ENCODE measurements at places on chromosomes 3 and 15.

DNA sequence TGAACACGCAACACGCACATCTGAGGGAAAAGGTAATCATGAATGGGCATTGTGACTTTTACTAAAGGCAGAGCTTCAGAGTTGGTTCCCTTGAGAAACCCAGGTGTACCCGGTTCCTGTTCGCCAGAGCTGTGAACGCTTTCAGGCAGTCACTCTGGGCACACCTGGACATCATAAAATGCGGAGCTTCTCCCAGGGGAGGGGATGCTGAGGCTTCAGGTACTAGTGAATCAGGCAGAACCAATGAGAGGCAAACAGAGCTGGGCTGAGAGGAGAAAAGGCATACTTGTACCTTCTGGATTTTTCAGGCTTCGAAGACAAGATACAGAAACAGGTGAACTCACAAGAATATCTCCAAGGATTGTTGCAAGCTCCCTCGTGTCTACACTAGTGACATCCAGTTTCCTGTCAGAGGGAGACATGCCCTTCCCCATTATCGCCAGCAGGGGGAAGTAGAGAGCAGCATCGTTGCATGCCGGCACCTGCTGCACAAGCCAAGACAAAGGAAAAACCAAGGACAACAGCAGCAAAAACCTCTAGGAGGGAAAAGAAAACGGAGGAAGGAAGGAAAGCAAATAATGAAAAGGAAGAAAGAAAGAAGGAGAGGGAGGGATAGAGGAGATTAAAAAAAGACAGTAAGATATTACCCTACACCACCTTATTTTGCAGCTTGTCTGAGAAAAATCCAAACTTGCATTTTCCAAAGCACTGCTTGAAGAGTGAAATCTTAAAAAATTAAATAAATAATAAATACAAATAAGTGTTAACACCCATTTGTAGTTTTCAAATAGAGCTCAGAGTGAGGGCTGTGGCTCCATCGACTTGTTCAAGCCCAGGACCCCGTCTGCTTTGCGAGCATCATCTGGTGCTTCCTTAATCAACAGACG, 2.0 kb downstream of the AHSG start:
- peak; percentile 62 for DNase-seq

- no peak for DNase-seq
Measured at GRCh38 chr3:141594357-141594756, 107.5 kb downstream of the RASA2 start.

GRCh38 chr15:60419753-60420152, 22.0 kb upstream of the ANXA2 start:
- DNase-seq: no peak

DNA sequence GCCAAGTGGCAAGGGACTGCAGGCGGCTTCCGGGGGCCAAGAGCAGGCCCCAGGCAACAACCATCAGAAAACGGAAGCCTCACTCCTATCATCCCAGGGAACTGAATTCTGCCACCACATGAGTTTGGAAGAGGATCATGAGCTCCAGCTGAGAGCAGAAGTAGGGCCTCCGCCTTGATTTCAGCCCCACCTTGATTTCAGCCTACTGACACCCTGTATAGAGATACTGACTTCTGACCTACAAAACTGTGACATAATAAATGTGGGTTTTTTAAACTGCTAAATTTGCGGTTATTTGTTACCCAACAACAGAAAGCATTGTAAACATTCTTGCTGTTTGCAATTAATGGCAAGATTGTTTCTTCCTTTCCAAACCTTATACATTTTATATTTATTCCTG, 21.6 kb upstream of the RARRES1 start:
- no peak for DNase-seq

- DNase-seq: no peak
Measured at GRCh38 chr3:129357616-129358015, 70.8 kb downstream of the EFCAB12 start.

- no peak for DNase-seq
Measured at GRCh38 chr3:8964436-8965370, 1.4 kb upstream of the RAD18 start.

DNA sequence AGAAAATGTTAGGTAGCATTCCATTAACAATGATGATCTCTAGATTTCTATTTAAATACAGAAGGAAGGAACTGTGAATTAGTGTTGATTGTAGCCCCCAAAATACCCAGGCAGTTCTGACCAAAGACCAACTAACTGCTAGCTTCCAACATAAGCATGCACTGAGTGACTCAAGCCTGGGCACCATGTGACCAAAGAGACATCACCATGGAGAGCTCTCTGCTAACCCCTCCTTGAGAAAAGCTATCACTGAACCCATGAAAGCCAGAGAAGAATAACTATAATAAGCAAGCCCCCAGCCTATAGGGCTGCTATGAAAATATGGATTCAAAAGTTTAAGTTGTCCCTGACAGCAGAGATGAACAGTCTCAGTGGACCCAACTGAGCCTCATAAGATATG, 310.2 kb downstream of the ULK4 start:
- DNase-seq: no peak

DNA sequence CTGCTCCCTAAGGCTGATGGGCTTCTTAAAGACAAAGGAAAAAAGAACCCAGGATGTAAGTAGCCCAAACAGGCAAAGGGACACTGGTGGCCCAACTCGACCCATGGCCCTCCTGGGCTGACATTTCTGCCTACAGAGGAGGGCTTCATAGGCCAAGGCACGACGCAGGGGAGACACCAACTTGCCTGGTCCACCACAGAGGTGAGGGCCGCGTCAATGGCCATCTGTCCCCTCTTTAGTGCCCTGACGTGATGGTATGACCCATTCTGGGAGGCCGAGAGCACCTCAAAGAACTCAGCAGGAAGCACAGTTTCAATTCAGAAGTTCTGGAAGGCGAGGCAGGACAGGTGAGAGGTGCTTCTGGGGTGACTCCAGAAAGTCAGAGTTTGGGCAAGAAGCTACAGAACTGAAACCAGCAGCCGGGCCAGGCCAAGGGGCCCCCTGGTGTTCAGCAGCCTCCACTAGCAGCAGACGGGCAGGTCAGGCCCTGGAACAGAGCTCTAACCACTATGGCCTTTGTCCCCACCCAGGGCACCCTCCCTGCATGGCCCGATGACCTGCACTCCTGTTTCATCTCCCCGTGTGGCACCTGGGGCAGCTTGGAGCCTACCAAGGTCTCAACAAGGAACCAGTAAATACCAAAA, 45.1 kb downstream of the HMCES start:
- DNase-seq: no peak

GRCh38 chr3:116018646-116019045, 395.3 kb downstream of the GAP43 start:
- no peak for DNase-seq

DNA sequence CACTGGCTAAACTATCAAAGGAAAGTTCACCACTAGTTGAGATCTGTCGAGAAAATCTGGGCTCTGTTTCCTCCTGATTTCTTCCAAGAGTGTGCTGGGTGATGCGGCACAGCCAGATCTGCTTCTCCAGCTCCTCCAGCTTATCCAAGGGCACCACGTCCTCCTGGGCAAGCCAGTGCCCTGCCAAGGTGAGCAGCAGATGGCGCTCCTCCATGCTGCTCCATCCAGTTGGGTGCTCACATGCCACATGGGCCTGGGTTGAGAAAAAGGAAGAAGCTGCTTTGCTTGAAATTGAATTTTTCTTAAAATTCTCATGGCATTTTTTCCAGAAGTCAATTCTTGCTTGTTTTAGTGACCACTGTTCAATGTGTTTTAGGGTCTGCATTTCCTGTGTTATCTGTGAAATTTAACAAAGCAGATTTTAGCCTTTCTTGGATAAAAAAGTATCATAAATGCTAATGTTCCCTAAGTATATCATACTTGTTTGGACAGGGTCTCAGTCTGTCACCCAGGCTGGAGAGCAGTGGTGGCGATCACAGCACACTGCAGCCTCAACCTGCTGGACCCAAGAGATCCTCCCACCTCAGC, 47.3 kb downstream of the EIF3J start:
- peak; percentile 49 for DNase-seq

DNA sequence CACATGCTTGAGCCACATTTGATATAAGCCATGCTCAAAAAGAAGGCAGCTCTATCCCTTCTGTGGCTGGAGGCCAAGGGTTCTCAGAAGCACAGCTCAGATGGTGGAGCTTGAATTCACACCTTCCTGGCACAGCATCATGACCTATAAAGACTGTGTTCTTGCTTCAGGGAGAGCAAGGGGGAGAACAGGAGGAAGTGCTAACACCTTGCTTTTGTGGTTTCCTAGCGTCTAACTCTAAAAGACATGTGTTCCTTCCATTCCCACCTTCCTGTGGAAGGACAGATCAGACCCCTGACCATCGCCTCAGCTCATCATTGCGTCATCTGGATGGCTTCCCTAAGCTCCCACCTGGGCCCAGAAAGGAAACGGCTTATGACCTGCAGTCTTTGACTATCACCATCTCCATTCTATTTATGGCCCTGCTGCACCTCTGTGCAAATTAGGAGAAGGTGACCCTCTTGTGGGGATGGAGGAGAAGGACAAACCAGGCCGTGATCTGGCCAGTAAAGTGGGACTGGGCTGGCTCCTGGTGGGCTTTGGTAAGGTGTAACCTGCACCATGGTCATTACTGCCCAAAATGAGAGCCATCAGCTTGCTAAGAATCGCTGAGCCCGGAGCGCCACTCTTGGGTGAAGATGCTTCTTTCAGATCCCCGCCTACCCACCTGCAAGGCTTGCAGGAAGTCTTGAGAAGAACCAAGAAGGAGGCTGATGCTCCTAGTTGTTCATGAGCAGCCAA, 128.5 kb downstream of the SERPINI1 start:
- DNase-seq: no peak

DNA sequence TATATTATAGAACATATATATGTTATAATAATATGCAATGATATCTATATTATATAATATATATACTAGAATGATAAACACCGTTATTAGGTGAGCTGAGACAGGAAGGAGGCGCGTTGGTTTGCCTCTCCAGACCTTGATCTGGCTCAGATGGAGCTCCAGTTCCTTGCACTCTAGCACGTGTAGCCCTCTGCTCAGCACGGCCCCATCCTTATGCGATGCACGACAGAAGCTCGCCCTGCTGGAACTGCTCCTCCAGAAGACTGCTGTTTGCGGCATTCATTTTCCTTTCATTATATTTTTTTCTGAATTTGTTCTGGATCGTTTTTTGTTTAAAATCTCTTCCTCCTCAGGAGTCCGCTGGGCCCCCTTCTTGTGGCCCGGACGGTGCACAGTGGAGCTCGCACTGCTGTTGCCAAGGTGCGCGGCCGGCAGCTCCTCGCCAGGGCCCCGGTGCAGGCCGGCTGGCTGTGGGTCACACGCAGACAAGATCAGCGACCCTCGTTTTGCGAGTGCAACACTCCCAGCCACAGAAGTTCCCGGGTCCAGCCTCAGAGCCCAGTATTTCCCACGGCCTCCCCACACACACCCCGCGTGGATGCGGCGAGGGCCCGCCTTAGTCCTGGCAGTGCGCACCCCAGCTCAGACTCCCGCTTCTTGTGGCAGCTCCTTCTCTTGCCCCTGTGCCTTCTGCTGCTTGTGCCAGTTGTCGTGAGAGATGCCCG, 112.2 kb downstream of the CHL1 start:
- DNase-seq: no peak

- DNase-seq: no peak
Measured at GRCh38 chr3:46470831-46471230, 6.1 kb upstream of the LTF start.

DNA sequence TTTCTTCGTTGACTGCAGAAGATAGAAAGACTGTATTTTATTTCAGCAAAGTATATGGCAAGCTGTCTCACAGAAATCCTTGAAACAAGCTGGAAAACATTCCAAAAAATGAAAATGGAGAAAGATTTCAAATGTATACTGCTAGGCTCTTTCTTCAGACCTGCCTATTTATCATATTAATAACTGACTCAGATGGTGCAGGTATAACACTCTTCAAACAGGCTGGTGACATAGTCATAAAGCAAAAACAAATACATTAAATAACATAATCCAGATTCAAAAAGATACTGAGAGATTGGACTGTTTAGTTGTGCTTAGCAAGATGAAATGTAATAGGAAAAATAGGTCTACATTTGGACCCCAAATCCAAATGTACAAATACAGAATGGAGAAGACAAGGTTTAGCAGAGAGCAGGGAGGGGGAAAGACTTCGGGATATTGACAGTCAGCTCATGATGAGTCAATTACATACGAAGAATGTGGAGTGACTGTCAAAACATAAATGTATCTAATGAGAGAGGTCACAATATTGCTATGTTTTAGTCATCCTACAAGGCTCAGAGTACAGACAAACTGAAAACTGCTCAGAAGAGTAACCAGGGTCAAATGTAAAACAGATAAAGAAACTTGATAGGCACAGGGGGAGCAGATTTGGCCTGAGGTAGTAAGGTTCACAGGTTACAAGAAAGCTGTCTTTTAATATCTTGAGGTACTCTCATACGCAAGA, 88.7 kb downstream of the DMXL2 start:
- DNase-seq: no peak

GRCh38 chr3:20079621-20080020, 39.4 kb downstream of the KAT2B start:
- DNase-seq: no peak

DNA sequence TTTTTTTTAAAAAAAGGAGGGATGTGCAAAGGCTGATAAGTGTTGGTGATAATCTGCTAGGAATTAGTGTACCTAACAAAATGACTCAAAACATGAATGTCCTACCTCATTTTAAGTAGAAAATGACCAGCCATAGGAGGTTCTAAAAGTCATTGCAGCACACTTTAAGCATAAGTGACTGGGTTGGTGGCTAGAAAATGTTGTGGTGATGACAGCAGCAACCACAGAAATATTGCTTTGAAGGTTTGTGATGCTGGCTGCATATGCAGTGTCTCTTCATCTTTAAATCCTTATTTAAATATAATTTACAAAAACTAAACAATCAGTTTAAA, 55.2 kb downstream of the CMSS1 start:
- DNase-seq: no peak

DNA sequence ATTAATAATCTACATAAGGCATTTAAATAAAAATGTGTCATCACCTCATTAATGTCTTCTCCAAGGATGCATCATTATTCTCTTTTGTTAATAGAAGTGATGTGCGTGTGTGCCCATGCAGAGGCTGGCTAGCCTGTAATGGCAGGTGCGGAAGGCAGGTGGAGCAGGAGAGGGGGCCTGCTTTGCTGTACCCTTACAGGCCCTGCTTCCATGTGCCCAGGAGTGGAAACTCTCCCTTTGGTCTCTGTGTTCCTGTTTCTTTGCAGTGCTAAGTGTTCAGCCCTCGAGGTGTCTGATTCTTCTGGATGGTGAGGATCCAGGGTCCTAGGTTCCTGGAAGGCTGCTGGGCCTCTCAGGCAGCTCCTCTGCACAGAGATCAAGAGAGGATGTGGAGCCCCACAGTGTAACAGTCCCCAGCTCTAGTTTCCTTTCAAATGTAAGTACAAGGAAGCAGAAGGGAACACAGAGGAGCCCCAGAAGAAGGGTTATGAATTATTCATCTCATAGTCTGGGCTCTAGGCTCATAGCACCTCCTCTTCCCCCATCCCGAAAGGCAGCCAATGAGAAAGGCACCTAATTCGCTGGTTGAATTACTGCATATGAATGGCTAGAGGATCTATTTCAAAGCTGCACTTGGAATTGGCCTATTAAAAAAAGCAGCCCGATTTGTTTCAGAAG, 39.2 kb upstream of the AGBL1 start:
- no peak for DNase-seq

GRCh38 chr15:91555312-91555711, 298.2 kb upstream of the SLCO3A1 start:
- no peak for DNase-seq

GRCh38 chr3:52238193-52238760, 681 bp downstream of the TWF2 start:
- DNase-seq: no peak

Data from stimulated activated CD4-positive, alpha-beta T cell treated with anti-CD3 and anti-CD28 coated beads, Interleukin-15, amount 100 ng/mL, for 1 hour (primary cell).